ENCODE measurements at places on chromosomes 7 and 10.

DNA sequence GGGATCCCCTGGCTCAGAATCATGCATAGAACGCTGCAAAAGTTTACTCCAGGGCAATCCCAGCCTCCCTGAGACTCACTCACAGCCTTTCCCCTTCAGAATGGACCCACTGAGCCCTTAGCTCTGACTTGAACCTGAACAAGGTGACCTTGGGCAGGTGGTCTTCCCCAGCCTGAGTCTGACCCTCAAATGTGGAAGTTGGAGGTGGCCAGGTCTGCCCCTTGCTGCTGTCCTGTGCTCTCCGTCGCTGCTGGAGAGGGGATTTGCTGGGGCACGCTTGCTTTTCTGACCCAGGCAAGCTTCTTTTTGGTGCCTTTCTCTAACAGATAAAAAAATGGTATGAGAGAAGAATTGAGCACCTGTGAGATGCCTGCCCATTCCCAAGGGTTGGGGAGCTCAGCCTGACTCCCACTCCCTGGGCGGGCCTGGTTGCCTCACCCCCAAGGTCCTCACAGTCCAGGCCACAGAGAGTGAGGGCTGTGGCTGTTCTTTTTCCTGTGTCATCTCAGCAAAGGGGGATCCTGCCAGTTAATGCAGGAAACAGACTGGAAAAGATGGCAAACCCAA lies 46.6 kb upstream of the IGFBP3 start:
- no peak for DNase-seq

DNA sequence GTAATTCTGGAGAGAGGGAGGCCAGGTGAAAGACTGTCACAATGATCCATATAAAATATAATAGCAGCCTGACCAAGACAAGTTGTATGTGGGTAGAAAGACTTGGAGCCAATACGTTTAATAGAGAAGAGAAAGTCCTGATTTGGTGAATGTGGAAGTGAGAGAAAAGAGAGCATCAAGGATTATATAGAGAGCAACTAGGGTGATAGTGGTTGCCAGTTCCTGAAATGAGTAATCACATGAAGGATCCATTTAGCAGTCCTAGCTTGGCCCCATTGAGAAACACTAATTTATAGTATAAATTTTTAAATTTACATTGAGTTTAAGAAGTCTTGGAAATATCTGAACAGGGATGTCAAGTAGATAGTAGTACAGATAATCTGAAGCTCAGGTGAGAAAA lies 74.0 kb downstream of the AASS start:
- no peak for DNase-seq

DNA sequence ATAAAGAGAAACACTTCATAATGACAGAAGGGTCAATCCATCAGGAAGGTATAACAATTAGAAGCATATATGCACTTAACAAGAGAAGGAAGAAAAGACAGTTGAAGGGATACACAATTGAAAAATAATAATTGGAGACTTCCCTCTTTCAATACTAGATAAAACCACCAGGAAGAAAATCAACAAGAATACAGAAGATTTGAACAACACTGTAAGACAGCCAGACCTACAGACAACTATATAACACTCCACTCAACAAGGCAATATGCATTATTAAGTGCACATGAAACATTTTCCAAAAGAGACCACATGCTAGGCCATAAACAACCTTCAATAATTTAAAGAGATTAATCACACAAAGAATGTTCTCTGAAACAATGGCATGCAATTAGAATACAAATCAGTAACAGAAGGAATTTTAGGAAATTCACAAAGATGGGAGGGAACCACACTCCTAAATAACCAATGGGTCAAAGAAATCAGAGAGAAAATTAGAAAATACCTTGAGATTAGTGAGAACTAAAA lies 35.1 kb downstream of the ZNF438 start:
- DNase-seq = no peak

DNA sequence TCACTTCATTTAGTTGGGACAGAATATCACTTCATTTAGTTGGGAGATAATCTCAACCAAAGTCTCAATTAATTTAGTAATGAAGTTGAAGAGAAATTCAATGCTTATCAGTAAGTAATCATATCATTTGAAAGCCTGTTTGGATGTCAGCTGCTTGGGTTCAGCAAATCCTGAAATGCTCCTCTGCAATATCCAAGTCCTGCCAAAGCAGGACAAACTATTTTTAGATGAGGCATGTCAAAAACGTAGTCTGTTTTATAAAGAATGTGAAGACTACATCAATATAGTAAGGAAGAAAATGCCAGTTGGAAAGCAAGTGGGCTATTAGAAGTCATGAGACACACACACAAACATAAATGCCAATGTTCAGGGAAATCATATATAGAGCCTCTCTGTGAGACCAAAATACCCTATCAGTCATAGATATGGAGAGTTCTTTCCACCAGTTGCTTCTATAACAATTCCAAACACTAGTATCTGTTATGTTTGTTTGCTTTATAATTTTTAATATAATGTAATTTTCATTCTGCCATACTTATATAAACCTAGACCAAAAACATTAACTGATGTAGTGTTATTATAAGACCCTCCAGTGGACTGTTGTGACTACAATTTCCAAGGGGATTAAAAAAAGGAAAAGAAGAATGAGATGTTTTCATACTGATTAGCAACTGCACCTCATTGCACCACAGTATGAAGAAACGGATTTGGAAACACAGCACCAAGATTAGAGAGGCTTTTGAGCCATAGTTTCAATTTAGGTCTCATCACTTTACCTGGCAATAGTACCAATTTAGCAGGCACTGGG lies 160.7 kb downstream of the LRRTM3 start:
- DNase-seq = no peak

- DNase-seq = no peak
Observed at GRCh38 chr7:149377386-149377785, 83.5 kb downstream of the ZNF777 start.

DNA sequence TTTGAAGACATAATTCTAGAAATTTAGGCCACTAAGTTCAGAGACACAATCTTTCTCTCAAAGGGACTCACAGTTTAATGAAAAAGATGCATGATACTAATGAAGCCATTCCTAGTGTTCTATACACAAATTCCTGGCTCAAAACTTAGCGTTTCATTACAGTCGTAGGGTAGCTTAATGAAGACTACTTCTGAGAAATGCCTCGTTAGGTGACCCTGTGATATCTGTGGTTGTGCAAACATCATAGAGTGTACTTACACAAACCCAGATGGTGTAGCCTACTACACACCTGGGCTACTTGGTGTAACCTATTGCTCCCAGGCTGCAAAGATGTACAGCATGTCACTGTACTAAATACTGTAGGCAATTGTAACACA lies 488 bp upstream of the CHCHD3 start:
- no peak for DNase-seq

DNA sequence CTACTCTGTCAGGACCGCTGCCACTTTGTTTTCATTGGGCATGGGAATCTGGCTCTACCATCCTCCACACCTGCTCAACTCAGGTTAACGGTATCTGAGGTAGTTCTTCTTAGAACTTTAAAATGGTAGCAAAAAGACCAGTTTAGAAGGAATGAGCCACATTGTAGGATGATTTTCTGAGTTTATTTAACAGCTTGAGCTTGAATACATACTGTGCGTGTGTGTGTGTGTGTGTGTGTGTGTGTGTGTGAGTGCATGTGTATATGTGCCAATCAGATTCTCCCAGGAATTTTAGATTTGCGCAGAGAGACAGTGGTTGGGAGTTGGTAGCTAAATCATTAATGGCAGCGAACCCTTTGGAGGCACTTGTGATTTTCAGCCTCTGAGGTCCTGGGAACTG lies 81.4 kb downstream of the SPAG6 start:
- DNase-seq = no peak

- DNase-seq = no peak
Observed at GRCh38 chr10:69901022-69901421, 99.3 kb downstream of the COL13A1 start.

Data from NCI-H1105 treated with DMSO at 0.1 percent for 48 hours (cell line).